ENCODE measurements at places on chromosomes 3 and 15. TPM values are rescaled to one million over a fixed set of nuclear protein-coding genes. Genes with fewer than 3 reads are reported as not detected.

DPPA2 gene
- not detected for total RNA-seq

SSUH2 gene
- total RNA-seq, result 1.5 TPM

OXSR1 gene
- 40.2 TPM for total RNA-seq

TM6SF1 gene
- 10.5 TPM for total RNA-seq

KNG1 gene
- not detected for total RNA-seq

CLDN11 gene
- total RNA-seq, result 73.2 TPM

TMCO5A gene
- total RNA-seq, result not detected

SEMA3G gene
- total RNA-seq, result 4.4 TPM

CFAP100 gene
- total RNA-seq, result 0.98 TPM

CACNA1D gene
- 97.5 TPM for total RNA-seq

CD96 gene
- 1.0 TPM for total RNA-seq

DNA sequence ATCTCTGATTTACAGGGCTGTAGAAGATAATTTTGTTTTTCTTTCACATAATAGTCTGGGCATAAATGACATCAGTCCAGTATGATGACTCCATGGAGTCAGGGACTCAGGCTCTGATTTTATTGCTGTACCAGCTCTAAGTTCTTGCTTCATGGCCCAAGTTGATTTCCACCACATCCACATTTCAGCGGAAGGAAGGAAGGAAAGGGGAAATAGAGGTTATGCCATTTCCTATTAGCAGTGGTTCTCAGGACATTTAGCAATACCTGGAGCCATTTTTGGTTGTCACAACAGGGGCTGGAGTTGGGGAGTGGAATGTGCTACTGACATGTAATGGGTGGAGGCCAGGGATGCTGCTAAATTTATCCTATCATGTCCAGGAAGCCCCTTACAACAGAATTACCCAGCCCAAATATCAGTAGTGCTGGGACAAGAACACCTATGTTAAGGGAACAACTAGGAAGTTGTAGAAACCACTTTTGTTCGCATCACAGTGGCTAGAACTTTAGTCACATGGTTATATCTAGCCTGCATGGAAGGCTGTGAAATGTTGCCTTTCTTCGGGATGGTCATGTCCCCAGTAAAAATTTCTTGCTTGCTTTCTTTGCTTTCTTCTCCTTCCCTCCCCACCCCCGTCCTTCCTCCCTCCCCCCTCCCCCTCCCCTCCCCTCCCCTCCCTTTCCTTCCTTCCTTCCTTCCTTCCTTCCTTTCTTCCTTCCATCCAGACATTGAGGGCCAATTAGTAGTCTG is 42.1 kb downstream of the OXSR1 start:
- no peak for DNase-seq

DNA sequence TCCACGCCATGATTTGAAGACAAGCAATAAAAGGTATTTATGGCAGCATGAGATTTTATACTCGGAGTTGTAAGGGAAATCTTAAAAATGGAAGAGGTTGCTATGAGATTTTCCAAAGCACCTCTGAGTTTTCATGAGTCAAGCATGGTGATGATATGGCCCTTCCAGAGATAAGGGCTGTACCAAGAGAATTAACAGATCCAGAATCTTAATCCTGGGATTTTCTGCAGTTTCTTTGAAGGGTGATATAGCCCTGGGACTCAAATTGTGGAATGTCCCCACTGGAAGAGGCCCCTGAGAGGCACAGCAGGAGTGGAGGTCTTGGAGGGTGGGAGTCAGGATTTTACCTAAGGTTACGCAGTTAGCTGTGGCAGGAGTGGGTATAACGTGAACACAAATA is 243.3 kb downstream of the ZNF621 start:
- no peak for DNase-seq

- no peak for DNase-seq
These were observed 331.3 kb upstream of the FRG2C start for GRCh38 chr3:75332794-75333193.

DNA sequence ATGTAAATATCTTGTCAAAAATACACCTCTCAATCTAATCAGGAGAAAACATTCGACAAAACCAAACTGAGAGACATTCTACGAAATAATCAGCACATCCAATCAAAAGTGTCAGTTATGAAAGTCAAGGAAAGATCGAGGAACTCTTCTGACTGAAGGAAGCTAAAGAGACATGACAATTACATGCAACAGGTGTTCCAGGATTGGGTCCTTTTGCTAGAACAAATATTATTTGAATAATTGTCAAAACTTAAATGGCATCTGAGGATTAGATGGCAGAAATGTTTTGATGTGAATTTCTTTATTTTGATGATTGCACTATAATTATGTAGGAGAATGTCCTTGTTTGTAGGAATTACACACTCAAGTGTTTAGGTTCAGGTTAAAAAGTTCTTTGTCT is 124.1 kb upstream of the HES1 start:
- no peak for DNase-seq

DNA sequence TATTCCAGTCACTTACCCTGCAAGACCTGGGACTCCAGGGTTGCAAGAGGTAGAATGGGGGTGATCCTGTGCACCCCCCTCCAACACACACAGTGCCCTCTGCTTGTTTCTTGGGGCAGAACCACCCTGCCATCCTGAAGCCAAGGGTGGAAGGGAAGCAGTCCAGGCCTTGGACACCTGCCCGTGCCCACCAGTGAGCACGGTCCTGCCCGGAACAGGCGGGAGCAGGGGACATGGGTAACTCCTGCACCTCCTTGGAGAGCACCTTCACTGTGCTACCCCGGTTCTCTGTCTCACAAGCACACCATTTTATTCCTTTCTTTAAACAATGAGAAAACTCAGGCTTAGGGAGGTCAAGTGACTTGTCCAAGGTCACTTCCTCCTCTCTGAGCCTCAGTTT is 57.0 kb downstream of the SLC6A6 start:
- DNase-seq, result no peak

DNA sequence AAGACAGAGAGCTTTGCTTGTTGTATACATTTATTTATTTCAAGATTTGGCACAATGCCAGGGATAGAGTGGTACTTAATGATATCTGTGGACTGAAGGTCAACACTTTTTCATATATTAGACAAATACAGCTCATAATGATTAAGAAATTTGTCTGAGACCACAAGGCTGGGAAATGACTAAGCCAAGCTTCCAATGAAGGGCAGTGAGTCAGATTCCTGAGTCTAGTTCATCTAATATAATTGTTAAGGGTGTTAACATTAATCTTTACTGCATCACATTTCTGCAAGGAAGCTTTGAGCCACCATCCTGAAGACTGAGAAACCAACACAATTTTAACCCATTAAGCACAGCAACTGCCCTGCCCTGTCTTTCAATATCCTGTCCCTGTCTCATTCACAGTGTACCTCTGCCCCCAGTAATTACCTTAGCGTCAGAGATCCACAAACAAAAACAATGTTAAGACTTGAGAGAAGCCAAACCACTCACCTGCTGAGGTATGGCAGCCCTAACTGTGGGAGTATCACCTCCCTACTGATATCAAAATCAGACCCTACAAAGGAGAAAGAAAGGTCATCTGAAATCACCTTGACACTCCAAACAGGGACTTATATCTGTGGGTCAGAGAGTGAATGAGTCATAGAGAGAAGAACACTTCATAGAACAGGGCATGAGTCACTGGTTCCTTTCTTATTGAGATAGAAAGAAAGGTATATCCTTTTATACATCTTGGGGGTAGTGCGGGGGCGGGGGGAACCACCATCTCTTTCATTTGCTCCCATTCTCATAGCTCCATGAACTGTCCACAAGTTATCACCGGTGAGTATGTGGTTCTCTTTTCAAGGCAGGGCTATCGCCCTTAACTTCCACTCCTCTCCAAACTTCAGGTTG is 74.7 kb downstream of the MAGI1 start:
- no peak for DNase-seq

GRCh38 chr15:29242456-29243242 is 27.0 kb downstream of the NSMCE3 start:
- DNase-seq, result no peak

GRCh38 chr3:118946449-118946848 is 88.2 kb downstream of the IGSF11 start:
- no peak for DNase-seq

DNA sequence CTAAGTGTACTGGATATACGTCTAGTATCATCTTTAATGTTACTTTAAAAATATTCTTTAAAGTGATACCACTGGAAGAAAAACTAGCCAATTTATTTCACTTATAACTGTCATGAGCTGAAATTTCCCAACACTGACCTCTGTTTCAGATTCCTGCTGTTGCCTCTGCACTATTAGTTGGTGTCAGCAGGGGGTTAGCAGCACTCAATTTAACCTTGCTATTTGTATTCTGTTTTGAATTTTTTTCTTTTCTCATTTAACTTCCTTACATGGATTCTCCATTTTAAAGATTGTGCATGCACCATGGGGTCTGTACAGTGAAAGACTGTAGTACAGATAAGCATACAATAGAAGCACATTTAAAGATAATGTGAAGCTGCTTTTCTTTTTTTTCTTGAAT is 169.2 kb downstream of the UBE2E2 start:
- no peak for DNase-seq

DNA sequence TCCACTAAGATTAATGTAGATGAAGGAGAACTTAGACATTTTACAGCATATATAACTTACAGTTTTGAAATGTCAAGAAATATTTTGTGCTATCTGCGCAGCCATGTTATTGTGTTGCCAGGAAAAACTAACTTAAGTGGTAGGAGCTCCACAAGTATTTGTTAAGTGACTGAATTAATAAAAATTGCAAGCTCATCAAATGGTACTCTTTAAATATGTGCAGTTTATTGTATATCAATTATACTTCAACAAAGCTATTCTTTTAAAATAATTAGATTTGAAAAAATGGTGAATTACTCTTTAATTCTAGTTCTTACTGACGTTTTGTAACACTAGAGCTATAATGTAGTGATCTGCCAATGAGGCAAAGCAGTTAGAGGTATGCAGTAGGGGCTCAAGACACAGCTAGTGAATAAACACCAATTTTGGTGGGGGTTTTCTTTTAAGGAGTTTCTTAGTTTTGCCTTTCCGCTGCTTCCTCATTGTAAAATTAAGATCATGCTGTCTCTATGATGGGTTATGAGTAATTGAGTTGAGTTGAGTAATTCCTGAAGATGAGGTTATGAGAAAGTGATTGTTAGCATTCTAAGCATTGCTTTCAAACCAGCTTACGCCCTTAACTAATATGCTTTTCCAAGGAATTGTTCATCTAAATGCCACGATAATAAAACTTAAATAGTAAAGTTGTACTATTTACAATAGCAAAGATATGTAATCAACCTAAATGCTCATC is 10.9 kb upstream of the LXN start:
- no peak for DNase-seq

DNA sequence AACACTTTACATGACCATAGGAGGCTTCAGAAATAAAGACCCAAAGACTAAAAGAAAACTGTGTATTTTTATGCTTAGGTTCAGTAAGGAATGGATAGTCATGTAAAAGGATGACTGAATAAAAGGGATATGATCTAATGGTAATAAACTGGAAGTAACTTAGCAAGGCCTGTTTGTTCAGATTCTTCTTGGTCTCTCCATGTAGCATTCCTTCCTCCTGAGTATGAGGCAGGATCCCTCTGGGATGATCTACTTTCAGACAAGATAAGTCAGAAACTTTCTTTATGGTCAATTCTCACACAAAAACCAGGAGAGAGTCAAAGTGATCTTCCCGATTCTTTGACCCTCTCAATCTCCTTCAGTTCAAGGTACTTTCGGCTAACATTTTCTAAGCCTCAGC is 340.8 kb upstream of the DCBLD2 start:
- no peak for DNase-seq

- DNase-seq, result no peak
These were observed 1044.5 kb downstream of the NTRK3 start for GRCh38 chr15:87212041-87212440.

- DNase-seq, result no peak
These were observed 7.7 kb upstream of the DIPK2A start for GRCh38 chr3:143963946-143964345.

- no peak for DNase-seq
These were observed 942.8 kb upstream of the CFAP20DC start for GRCh38 chr3:59992578-59992977.

GRCh38 chr15:52784799-52785671 is 5.1 kb downstream of the ONECUT1 start:
- DNase-seq, result no peak

DNA sequence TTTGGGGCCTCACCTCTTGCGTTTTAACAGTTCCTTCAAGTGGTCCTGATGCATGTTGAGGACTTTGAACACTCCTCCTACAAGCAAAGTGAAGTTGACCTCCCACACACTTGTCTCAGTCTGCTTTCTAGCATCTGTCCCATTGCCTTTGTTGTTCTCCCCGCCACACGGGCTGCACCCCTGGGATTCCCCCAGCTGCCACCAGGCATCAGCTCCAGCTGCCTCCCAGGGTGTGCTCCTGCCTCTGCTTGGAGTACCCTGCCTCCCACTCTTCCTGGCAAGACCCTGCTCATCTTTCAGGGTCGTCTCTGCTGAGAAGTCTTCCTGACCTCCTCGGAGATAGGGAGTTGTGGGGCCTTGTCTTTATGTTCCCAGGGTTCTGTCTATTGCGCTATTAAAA is 52.2 kb downstream of the IGF1R start:
- no peak for DNase-seq

- no peak for DNase-seq
These were observed 14.3 kb upstream of the CCNL1 start for GRCh38 chr3:157174290-157174648.

GRCh38 chr3:11553436-11554235 is 90.1 kb downstream of the VGLL4 start:
- DNase-seq, result no peak

- no peak for DNase-seq
These were observed 35.9 kb downstream of the ITPR1 start for GRCh38 chr3:4528819-4529600.

GRCh38 chr15:31311735-31312619 is 14.7 kb upstream of the KLF13 start:
- no peak for DNase-seq

- DNase-seq, result no peak
These were observed 72.0 kb downstream of the RAD18 start for GRCh38 chr3:8891303-8891702.

GRCh38 chr3:133890972-133891644 is 4.6 kb downstream of the RAB6B start:
- no peak for DNase-seq

DNA sequence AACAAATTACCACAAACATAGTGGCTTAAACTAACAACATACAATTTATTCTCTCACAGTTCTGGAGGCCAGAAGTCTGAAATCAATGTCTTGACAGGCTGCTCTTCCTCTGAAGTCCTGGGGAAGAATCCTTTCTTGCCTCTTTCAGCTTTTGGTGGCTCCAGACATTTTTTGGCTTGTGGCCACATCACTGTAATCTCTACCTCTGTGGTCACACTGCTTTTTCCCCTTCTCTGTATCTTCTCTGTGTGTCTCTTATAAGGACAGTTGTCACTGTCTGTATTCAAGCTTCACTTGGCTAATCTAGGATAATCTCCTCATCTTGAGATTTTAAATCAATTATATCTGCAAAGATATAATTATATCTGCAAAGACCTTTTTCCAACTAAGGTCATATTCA is 80.3 kb upstream of the ABHD2 start:
- no peak for DNase-seq
